ENCODE measurements at places on chromosomes 13 and 19. TPM values are rescaled to one million over a fixed set of nuclear protein-coding genes. Genes with fewer than 3 reads are reported as not detected.

The CILP2 gene
- 0.33 TPM for total RNA-seq

The KLK6 gene
- total RNA-seq = not detected

The CBARP gene
- 0.15 TPM for total RNA-seq

The URAD gene
- not detected for total RNA-seq

- DNase-seq = no peak
- H3K4me1 ChIP-seq = no peaks in the 10 kb centered on the region
- H3K36me3 ChIP-seq = no peaks in the 10 kb centered on the region
- no peak overlapping the region for H3K4me3 ChIP-seq
Observed at GRCh38 chr19:5749505-5749904, 29.1 kb downstream of the CATSPERD start.

GRCh38 chr19:1880611-1881392 lies 4.5 kb downstream of the ABHD17A start:
- H3K27me3 ChIP-seq = no peaks in the 10 kb centered on the region
- DNase-seq = no peak
- H3K27ac ChIP-seq = no peak overlapping the region

GRCh38 chr19:13748169-13748828 lies 16.0 kb upstream of the MRI1 start:
- no peaks in the 10 kb centered on the region for H3K36me3 ChIP-seq
- H3K27ac ChIP-seq = peak overlapping the region; percentile 75
- no peaks in the 10 kb centered on the region for H3K27me3 ChIP-seq
- H3K4me1 ChIP-seq = peaks cover 7% of the 10 kb centered on the region

DNA sequence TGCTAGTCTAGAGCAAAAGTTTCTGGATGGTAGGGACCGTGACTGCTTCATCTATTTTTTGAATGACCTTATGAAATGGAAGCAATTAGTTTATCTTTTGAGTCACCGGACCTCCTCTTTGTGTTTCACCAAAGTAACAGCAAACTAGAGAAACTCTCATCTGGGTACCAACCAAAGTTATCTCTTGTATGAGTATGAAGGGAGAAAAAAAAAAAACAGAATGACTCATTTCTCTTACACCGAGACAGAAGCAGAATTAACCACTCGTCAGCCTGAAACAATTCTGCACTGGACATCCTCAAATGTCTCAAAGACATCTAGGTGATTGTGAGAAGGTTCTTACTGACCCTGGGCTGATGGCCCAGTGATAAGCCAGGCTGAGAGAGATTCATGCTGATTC lies 18.3 kb downstream of the ZNF100 start:
- H3K4me3 ChIP-seq = no peak overlapping the region
- H3K36me3 ChIP-seq = no peaks in the 10 kb centered on the region
- H3K4me1 ChIP-seq = no peaks in the 10 kb centered on the region
- DNase-seq = no peak
- H3K27me3 ChIP-seq = no peaks in the 10 kb centered on the region
- H3K27ac ChIP-seq = no peak overlapping the region

DNA sequence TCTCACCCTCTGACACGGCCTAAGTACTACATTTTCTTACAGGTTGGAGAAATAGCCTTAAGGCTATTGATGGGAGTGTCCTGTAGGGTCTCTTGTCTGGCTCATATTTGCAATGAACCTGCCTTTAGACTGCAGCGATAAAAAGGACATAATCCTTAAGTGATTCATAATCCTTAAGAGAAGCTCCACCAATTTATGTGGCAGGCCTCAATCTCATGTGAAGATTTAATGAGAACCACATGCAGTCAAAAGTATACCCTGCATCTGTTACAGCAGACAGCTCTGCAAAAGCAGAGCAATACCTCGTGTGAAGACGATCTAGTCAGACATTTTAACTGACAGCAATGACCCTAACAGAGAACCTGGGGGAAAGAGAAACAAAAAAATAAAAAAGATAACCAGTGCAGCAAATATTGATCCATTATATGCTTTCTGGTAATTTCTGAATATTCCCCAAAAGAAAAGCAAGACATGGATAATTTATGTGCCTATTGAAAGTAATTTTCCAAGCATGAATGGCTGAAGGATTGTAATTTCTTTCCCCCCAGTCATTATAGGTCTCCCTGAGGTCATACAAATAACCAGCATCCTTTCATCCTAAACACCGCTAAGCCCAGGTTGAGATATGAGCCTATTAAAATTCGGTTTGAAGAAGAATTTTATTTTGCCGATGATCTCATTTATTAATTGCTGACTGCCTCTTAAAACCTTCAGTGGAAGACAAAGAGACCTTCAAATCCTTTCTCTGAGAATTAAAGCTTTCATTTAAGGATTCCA lies 321.8 kb upstream of the NBEA start:
- no peaks in the 10 kb centered on the region for H3K4me1 ChIP-seq
- no peak overlapping the region for H3K27ac ChIP-seq
- H3K36me3 ChIP-seq = no peaks in the 10 kb centered on the region
- no peak for DNase-seq
- H3K4me3 ChIP-seq = no peak overlapping the region

- no peak for DNase-seq
- H3K27me3 ChIP-seq = no peaks in the 10 kb centered on the region
- H3K36me3 ChIP-seq = no peaks in the 10 kb centered on the region
- H3K27ac ChIP-seq = no peak overlapping the region
Observed at GRCh38 chr19:55939206-55939605, 7.1 kb upstream of the NLRP13 start.

DNA sequence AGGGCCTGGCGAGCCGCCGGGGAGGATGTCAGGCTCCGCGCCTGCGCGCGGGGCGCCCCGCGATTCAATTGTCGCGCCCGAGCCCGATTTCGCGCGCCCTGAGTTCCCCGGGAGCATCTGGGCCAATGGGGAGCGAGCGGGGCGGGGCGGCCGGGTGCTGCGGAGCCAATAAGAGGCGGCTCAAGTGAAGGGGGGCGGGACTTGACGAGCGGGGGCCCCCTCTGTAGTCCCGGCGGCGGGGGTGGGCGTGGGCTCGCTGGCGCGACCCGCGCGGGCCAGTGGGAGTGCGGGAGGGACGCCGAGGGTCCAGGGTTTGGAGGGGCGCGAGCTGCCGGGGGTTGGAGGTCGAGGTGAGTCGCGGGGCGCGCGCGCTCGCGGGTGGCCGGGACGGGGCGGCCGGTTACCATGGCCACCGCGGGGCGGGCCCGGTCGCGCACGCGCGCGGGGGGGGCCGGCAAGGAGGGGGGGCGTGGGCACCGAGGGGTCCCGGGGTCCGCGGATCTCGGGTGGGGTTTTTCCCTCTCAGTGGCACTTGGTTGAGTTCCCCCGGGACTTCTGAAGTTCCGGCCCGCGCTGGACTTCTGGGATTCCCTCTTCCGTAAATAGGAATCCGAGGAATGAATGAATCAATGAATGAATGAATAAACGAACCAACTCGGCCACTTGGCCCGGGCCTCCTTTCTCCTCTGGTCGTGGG lies 744 bp downstream of the UHRF1 start:
- no peaks in the 10 kb centered on the region for H3K36me3 ChIP-seq
- no peaks in the 10 kb centered on the region for H3K4me1 ChIP-seq
- peak overlapping the region; percentile 51 for H3K4me3 ChIP-seq
- peak; percentile 93 for DNase-seq
- no peaks in the 10 kb centered on the region for H3K27me3 ChIP-seq
